ENCODE measurements at places on chromosomes 12 and 14.
A peak's percentile ranks its signal among the peaks of the same experiment; 100 is the strongest.

DNA sequence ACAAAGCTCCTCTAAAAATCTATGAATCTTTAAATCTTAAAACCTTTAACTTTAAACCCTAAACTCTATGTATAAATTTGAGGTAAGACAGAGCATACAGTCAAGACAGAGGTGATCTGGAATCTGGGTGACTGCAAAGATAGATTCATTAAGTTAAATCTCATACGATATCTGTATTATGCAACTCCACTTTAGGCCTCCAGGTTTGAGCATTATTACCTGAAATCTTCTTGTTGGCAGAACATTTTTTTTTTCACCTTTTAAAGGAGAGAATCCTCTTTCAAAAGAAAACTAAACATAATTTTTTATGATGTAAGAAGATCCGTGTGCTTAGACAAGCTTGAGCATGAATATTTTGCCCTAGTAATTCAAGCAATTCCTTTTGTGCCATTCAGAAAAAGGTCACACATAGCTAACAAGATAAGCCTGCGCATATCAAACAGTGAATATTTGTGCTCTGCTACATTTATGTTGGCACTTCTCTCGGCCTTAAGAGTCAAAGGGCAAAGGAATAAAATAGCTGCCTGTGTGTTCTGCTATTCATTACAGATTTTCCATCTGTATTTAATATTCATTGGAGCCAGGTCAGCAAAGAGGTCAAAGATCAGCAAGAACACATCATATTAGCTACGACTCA lies 163.3 kb downstream of the TMTC3 start:
- DNase-seq = no peak

GRCh38 chr14:96304956-96305355 lies 48.9 kb downstream of the BDKRB1 start:
- DNase-seq = no peak

- DNase-seq = no peak
Observed at GRCh38 chr12:6779708-6780432, 7.5 kb downstream of the LAG3 start.

- no peak for DNase-seq
Observed at GRCh38 chr12:52258335-52258901, 16.0 kb upstream of the KRT86 start.

GRCh38 chr14:103514596-103515421 lies 7.8 kb downstream of the CKB start:
- no peak for DNase-seq

DNA sequence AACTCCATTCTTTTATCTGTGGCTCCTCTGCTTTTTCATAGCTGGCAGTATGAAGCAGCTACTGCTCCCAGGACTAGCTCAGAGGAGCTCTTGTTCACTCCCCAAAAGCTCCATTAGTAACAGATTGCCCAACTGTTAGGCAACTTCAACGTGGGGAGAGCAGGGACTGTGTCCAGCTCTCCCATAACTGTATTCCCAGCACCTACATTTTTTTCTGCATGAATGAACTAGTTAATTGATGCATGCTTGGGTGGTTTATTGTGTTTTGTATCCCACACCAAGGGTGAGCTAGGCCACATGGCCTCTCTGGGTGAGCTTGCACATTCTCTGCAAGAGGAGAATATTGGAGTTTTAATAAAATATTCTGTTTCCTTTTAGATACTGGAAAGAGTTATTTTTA lies 15.2 kb downstream of the STON2 start:
- no peak for DNase-seq

GRCh38 chr12:126271159-126271558 lies 1205.9 kb downstream of the AACS start:
- DNase-seq = no peak

DNA sequence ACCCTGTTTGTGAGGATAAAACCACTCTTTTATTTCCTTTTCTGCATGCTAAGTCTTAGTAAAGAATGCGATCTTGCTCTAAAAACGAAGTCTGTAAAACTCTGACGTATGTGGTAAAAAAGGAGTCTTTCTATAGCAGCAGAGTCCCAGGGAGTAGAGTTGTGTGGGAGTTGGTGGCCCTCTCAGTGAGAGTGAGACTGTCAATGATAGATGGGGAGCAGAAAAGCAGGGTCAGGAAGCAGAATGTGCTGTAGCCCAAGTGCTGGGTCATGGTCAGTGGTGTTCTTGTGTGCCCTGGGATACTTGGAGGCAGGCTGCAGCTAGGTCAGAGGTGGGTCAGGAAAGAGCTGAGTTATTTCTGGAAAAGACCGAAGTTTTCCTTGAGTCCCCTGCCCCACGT lies 20.3 kb upstream of the GPR33 start:
- DNase-seq = no peak

DNA sequence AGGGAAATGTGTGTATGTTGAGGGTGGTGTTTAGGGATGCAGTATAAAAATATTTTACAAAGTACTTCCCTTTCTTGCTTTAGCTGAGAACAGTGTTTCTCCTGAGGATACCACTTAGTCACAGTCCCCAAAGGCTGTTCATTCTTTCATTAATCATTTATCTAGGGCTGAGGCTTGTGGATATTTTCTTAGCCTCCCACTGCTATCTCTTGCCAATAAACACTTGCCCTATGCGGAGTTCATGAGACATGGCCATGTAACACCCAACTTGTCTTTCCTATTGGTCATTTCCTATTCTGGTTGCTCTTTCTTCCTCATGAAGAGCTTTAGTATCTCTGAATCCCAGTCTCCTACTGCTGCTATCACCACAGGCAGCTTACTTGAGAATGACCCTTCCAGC lies 75.1 kb downstream of the ETNK1 start:
- no peak for DNase-seq

DNA sequence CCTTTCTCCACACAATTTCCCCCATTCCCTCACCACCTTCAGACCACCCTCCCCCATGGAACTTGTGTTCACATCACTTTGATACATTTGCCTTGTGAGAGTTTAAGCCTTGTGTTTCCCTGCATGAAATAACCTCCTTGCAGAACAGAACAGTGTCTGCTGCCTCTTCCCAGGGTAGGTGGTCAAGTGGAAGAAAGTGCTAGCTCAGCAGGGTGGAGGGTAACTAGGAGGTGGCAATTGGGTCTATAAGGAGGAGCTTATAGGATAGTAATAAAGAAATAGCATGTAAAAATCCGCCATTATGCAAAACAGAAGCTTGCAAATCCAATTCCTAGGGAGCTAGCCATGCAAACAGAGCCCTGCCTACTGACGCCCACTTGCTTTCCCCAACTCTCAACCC lies 13.9 kb upstream of the KRT8 start:
- no peak for DNase-seq

DNA sequence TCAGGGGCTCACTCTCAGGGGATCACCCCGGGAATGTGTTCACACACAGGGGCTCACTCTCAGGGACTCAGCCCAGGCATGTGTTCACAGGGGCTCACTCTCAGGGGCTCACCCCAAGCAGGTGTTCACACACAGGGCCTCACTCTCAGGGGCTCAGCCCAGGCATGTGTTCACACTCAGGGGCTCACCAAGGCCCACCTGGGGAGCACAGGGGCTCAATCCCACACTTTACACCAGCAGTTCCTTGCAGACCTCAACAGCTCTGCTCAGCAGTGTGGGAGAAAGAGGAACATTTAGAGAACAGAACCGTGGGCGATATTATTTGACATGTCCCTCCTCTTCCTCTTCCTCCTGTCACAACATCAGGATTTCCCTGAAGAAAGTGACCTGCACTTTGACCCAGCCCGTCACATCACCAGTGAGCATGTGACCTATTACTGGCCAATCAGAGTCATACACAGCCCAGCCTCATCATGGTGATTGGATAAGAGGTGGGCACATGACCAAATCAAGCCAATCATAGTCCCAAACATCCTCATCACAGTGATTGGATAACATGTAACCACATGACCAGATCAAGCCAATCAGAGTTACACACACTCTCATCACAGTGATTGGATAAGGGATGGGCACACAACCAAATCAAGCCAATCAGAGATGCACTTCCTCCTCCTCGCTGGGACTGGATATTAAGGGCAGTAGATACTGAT lies 359.4 kb upstream of the SFSWAP start:
- DNase-seq = no peak

GRCh38 chr12:27940756-27941402 lies 31.7 kb downstream of the PTHLH start:
- DNase-seq = peak; percentile 67

- DNase-seq = no peak
Observed at GRCh38 chr12:30457621-30458289, 237.9 kb downstream of the IPO8 start.

DNA sequence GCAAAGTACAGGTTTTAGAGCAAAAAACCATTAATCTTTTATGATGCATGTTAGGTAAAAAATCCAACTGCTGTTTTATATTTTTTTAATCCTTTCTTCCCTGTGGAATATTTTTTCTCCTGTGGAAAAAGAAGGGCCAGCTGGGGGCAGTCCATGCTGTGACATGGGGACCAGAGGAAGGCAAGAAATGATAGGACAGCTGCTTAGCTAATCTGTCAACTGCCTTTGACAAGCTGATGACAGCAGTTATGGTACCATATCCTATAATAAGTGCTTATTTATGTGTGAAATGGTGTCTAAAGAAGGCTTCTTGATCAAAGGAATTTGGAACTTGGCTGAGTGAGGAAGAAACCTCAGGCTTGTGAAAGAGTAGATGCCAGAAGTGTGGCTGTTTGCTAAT lies 452.4 kb upstream of the NOVA1 start:
- no peak for DNase-seq

DNA sequence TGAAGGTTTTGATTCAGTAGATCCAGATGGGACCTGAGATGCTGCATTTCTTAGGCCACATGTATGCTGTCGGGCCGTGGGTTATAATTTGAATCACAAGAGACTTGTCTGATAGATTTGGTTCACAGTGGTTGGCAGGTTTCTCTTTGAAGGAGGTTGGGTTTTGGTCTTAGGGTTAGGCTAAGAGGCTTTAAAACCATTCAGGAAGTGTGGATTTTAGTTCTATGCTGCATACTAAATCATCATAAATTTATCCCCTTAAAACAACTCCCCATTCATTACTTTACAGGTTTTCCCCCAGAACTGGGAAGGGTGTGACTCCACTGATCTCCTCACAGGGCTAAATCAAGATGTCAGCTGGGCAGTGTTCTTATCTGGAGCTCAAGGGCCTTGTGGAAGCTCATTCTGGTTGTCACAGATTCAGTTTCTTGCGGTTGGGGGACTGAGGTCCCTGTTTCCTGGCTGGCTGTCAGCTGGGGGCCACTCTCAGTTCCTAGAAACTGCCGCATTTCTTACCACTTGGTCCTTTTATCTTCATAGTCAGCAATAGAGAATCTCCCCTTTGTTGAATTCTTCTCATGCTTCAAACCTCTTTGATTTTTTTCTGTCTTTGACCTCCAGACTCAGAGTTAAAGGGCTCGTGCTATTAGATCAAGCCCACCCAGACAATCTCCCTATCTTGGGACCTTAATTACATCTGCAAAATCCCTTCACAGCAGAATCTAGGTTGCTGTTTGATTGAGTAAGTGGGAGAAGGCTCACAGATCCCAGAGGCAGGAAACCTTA lies 20.6 kb upstream of the PCNX1 start:
- peak; percentile 21 for DNase-seq

DNA sequence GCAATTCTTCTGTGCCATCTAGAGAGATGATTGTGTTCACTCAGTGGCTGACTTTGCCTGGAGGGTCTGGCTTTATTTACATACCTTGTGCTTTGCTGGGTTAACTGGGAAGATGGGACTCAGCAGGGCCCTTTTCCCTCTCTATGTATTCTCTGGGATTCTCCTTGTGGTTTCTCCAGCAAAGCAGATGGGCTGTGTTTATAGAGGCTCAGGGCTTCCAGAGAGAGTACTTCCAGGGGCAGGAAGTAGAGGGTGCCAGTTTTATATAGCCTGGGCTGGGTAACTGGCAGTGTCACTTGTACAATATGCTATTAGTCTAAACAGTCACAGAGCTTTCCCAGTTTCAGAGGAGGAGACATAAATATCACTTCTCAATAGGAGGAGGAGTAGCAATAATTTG lies 509.9 kb downstream of the DIO2 start:
- DNase-seq = no peak

- DNase-seq = no peak
Observed at GRCh38 chr12:48782457-48783395, 6.2 kb downstream of the ADCY6 start.

DNA sequence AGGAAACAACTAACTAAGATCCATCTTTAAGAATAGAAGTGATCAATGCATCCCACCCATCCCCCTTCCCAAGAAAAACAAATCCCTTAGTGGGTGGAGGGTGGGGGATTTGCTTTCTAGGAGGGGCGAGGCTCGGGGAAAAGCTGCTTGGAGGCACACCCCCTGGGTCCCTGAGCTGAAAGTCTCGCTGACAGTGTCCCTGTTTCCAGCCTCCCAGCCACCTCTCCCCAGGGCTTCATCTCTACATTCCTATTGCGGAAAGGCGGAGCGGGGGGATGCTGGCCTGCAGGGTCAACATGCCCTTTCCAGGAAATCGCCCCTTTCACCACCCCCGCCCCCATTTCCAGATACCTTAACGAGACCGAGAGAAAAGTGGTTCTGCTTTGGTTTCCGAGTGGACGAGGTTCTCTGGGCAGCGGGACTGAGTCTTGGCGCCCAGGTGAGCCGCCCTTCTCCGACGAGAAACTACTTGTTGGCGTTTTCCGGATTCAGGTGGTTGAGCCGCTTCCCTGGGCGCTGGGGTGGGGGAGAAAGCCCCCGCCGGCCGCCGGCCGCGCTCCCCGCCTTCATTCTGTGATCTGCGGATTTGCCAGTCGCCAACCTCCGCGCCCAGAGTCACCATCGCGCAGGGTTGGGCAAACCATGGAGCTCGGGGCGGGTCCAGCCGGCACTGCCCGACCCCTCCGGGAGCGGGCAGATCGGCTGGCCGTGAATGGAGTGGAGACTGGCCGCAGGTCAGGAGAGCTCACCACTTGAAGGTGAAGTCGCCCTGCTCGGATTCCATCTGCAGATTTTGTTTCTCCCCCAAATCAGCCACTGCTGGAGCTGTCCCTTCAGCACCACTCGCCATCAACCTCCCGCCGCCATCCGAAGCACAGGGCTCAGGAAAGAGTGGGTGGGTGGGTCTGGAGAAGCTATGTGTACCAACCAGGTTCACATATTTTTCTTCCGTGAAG lies 505 bp downstream of the KCNC2 start:
- DNase-seq = no peak

DNA sequence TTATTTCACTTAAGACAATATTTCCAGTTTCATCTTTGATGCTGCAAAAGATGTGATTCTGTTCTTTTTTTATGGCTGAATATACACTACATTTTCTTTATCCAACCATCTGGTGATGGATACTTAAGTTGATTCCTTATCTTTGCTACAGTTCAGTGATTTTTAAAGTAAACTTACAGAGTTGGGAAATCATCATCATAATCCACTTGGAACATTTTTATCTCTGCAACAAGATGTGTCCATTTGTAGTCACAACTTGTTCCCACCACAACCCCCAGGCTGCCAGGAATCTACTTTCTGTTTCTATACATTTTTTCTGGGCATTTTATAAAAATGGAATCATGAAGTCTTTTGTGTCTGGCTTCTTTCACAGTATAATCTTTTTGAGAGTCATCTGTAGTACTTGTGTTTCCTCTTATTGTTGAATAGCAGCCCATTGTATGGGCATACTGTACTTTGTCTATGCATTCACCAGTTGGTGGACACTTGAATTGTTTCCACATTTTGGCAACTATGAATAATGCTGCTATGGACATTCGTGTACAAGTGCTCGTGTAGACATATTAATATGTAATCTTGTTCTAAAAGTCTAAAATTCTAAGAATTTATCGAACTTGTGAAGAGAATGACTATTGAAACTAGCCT lies 212.5 kb upstream of the DDHD1 start:
- DNase-seq = no peak

All from stimulated activated CD4-positive, alpha-beta T cell treated with anti-CD3 and anti-CD28 coated beads, Interleukin-4, amount 100 ng/mL, for 4 hours (primary cell).